ENCODE measurements at places on chromosomes 12 and 14.

DNA sequence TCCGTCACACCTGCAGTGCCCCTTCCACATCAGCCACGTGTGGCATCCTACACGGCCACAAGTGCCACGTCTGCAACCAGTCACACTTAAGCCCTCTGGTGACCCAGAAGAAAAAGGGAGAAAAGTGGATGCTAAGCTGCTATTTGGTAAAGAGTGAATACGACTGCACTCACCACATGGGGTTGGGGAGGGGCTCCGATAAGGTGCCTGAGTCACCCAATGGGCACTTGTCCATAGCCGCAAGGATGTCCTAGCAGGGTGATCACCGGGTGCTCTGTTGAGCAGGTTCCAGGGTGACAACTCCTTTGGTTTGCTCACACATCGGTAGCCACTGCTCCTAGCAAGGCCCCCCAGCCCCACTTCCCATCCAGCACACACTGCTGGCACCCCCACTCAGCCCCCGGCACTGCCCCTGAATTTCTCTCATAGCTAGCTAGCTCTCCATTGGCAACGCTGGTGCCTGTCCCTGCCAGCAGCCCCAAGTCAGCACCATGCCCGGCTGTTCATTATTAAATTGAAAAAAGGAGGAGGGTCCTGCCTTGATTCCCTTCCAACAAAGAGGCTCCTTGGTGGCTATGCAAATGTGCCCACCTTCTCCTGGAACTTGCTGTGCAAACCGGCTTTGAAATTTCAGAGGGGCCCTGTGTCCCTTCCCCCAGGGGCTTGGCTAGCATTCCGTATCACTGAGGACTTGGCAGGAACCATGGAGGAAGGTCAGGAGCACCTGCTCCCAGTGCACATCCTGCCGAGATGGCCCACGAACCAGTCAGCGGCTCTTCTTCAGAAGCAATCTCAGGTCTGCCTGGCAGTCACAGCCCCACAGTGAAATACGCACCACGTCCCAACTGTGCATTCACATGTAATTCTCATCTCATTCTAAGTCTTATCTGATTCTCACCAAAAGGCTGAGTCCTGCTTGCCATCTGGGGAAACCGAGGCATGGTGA, 227.7 kb upstream of the DIO3 start:
- DNase-seq: no peak

DNA sequence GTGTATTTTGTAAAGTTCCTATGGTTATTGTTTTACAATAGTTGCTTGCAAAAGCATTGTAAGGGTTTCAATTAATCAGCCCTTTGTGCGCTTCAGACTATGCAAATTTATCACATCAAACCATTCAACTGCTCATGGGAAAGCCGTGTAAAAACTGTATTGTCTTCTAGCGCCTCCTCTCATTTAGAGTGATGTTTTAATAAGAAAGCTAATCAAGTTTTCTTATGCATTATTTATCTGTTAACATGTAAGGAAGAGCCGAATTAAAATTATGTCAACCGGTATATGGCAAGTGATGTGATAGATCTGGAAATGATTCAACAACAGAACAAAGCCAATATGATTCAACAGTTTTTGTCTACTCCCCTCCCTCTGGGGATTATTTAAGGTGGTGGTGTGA, 92.5 kb upstream of the RFX4 start:
- no peak for DNase-seq

- no peak for DNase-seq
Measured at GRCh38 chr12:113214895-113215400, 6.3 kb upstream of the TPCN1 start.

- DNase-seq: no peak
Measured at GRCh38 chr12:41286426-41286825, 98.3 kb downstream of the PDZRN4 start.

GRCh38 chr12:101782273-101782731, 43.0 kb upstream of the SYCP3 start:
- DNase-seq: no peak

DNA sequence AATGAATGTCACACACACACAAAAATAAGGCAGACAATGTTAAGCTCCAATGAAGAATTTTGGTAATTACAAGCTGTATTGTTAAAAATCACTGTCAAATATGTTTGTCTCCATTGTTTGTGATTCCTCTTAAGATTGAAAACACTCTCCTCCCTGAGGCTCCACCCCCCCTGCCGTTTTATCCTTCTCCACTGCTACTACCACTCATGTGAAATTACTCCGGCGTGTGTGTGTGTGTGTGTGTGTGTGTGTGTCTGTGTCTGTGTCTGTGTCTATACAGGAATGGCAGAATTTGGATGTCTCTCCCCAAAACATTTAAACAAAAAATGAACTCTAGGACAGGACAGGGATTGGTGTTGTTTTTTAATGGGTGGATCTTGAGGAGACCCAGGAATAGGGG, 365.1 kb upstream of the DIO2 start:
- DNase-seq: no peak

DNA sequence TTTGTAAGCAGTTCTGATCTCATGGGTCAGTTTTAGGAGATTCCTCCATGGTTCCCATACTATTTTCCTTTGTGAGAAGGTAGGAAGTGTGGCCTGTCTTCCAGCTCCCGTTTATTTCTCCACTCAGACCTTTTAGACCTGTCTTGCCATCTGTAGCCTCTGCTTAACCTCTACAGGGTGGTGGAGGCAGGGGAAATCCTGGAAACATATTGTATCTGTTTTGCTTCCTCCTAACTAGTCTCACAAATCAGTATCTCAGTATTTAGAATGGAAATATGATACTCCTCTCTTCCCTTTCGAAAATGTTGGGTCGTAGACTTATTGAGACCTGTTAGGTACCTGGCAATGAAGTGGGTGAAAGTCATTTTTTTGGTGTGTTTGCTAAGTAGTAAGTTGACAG, 399.4 kb upstream of the RGS6 start:
- DNase-seq: no peak

All from activated CD4-positive, CD25-positive, alpha-beta regulatory T cell (primary cell).